ENCODE measurements at places on chromosomes 12 and 14.
A peak's percentile ranks its signal among the peaks of the same experiment; 100 is the strongest.

GRCh38 chr14:55245657-55246268, 25.5 kb upstream of the FBXO34 start:
- peak; percentile 36 for DNase-seq

DNA sequence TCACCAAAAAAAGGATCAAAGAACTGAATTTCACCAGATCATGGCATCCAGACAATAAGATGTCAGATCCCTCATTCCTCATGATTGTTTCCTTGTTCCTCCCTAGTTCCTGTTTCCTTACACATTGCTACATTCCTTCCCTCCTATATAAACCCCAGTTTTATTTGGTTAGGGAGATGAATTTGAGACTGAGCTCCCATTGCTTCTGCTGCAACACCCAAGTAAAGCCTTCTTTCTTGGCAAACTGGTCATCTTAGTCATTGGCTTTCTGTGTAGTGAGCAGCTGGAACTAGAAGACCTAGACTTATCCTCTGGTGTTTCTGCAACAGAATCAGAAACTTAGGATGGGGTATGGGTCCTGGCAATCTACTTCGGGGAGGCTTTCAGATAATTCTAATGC, 217.9 kb downstream of the NOVA1 start:
- DNase-seq: no peak

- no peak for DNase-seq
These were observed 11.1 kb downstream of the IFNG start for GRCh38 chr12:68148261-68148951.

GRCh38 chr12:28795311-28795710, 353.8 kb upstream of the FAR2 start:
- peak; percentile 32 for DNase-seq

GRCh38 chr14:90545966-90546751, 149.3 kb downstream of the CALM1 start:
- no peak for DNase-seq

DNA sequence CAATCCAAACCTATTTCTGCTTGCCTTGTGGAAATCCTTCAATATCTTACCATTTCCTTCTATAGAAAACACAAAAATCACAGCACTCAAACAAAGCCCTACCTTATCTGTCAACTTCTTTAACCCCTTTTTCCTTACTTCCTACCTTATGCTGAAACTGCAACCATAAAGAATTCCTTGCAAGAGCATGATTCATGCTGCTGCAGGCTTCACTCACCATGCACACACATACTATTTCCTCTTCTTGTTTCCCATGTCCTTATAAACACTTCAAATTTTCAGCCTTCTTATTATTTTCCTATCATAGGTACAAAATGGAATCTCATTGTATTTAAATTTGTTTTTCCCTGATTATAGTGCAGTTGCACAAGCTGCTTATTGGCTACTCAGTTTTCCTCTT, 23.3 kb downstream of the LMNTD1 start:
- no peak for DNase-seq

- DNase-seq: peak; percentile 9
These were observed 691.4 kb upstream of the TBX3 start for GRCh38 chr12:115375186-115375991.

DNA sequence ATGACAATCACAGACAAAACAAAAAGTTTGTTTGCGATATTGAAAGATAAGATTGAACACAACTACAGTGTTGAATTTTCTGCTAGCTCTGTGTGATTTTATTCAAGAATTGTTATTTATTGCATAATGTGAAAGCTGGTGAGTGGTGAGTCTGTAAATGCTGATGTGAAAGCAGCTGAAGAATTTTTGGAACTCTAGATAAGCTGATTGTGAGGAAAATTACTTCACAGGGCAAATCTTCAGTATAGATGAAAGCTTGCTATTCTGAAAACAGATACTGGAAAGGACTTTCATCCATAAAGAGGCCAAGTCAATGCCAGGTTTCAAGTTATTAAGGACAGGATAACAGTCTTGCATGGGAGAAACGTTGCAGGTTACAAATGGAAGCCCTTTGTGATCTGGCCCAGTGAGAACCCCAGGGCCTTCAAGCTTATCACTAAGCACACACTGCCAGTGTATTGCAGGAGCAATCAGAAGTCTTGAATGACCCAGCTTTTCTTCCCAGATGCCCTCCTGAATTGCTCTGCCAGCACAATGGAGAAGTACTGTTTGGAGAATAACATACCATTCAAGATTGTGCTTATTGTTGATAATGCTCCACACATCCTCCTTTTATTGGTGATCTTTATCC, 153.7 kb downstream of the PCNX1 start:
- DNase-seq: no peak

GRCh38 chr12:113702276-113702675, 230.6 kb upstream of the LHX5 start:
- DNase-seq: no peak

DNA sequence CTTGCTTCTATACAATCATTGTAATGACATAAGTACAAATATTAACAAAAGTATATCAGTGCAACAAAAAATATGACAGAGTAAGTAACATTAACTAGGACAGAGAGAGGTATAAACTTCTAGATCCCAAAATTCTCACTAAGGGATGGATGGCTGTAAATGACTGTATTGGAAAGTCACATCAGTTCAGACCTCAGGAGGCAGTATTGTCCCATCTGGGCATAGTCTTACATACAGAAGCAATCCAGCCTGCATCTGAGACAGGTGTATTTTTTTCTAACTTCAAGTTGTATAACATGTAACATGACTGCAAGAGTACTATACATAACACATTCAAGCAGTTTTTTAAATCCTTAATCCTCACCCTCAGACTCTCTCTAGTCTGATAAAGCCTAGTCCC, 99.0 kb downstream of the GARIN6 start:
- no peak for DNase-seq

GRCh38 chr12:128971802-128972201, 118.5 kb downstream of the GLT1D1 start:
- no peak for DNase-seq

- no peak for DNase-seq
These were observed 171.2 kb downstream of the ERC1 start for GRCh38 chr12:1162081-1162760.

DNA sequence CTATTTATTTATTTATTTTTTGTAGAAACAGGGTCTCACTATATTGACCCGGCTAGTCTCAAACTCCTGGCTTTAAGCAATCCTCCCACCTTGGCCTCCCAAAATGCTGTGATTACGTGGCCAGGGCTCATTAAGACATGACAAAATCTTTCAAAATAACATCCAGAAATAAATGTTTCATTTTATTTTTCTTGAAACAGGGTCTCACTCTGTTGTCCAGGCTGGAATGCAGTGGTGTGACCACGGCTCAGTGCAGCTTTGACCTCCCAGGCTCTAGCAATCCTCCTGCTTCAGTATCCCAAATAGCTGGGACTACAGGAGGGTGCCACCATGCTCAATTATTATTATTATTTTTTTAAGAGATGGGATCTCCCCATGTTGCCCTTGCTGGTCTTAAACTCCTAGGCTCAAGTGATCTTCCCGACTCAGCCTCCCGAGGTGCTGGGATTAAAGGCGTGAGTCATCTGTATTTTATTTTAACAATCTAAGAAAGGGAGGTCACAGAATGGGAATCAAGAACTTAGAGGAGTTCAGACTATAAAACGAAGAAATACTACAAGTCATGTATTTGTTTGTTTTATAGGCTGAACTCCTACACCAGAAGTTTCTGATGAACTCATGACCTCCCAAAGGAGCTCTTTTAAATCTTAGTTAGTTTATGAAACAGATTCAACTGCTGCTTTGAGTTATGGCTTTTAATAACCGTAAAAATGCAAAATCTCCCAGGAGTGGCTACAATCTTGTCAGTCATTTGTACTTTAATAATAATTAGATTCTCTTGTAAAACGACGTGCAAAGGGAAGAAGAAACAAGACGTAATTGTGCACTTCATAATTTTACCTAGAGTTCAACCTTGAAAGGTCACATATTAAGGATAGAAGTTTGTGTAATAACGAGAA, 2.1 kb upstream of the TMEM263 start:
- no peak for DNase-seq

- DNase-seq: no peak
These were observed 13.4 kb downstream of the CSRNP2 start for GRCh38 chr12:51070004-51070403.

GRCh38 chr14:42872786-42873185, 1266.1 kb downstream of the LRFN5 start:
- no peak for DNase-seq

DNA sequence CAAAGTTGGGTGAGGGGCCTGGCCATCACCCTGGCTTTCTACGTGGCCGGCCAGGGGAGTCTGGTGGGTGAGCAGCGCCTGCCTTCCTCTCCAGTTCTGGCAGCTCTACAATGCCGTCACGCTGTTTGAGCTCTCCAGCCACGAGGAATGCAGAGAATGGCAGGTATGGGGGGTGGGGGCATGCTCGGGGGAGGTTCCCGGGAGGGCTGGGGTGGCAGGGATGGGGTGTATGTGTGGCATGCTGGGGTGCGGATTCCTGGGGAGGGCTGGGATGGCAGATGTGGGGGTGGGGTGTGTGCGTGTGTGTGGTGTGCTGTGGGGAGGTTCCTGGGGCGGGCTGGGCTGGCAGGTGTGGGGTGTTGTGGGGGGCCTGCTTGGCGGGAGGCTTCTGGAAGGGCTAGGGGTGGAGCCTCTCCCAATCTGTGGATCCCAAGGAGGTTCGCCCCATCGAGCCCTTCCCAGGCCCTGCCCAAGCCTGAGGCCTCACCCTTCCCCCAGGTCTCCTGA, 18.5 kb downstream of the RHOF start:
- DNase-seq: no peak

DNA sequence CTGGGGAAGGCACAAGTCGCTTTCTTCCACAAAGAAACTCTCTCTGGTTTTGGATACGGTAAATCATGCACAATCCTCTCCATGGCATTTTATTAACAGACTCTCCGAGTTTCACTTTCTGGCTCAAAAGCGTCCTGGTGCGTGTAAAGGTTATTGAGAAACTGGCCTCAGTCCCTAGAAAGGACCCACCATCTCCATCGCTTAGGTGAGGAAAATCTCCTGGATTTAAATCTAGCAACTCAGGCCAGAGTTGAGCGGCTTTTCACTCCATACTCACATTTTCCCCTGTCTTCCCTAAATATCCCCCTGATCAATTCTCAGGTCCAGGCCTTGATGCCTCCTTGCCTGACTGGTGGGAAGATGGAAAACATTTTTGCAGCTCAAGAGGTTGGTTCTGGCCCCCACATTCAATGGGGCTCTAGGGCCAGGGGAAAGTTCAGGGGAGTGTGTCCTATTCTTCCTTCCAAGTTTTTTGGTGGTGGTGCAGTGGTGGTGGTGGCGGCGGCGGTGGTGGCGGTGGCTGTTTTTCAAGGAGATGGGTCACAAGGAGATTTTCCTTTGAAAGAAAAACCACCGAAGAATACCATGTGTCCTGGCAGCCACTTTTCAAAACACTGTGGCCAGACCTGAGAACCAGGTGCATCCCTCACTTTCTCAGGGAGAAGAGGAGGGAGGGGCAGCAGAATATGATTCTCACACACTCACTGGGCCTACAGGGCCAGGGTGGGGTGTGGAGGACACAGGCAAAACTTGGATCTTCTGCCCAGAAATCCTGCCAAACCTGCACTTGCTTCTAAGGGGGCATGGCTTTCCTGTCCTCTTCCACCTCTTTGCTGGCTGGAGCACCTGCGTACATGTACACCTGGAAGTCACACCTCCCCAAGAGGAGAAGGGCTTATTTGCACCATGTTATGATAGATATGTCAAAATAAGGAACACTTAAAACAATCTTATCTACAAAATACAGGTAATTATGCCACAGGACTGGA, 46.7 kb upstream of the PNMA1 start:
- no peak for DNase-seq

DNA sequence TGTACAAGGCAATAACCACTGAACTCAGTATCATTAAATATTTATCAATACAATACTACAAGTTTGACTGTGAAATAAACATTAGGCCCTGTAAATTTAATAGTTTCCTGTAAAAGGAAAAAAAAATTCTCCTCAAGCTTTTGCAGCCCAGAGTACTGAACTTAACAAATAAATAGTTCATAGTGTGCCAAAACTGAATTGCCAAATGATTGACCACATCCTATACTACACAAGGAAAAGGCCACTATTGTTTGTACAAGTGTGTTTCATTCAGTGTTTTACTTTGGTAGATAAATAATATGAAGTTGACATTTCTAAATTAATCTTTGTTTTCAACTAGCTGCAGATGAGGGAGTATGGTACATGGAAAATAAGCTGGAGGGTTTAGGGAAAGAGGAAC, 379.6 kb downstream of the FLRT2 start:
- DNase-seq: no peak

GRCh38 chr12:116319898-116320621, 42.6 kb upstream of the MED13L start:
- DNase-seq: peak; percentile 87

DNA sequence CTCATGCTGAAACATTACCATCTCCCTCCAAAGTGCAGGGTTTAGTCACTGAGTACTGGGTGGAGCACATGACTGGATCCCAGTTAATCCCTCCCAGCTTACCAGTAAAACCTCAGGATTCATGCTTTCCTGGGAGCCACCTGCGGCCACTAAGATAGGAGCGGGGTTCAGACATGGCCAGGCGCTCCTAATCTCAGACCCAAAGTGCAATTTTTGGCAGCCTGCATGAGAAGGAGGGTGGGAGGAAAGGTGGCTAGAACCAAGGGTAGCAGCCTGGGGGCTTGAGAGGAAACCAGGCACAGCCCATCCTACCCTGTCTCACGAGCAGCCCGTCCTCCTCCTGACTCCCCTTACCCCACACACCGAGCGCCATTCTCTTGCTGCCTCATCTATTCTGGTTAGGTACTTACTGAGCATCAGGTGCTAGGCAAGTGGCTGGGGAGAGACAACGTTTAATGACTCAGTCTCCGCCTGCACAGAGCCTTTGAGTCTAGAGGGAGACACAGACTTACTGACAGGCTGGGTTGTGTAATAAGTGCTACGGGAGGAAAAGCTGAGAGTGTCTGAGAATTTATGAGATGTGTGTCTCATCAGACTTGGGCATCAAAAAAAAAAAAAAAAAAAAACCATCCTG, 9.9 kb downstream of the GPRC5A start:
- DNase-seq: peak; percentile 42

GRCh38 chr12:47776471-47777143, 3.6 kb downstream of the SLC48A1 start:
- peak; percentile 51 for DNase-seq

DNA sequence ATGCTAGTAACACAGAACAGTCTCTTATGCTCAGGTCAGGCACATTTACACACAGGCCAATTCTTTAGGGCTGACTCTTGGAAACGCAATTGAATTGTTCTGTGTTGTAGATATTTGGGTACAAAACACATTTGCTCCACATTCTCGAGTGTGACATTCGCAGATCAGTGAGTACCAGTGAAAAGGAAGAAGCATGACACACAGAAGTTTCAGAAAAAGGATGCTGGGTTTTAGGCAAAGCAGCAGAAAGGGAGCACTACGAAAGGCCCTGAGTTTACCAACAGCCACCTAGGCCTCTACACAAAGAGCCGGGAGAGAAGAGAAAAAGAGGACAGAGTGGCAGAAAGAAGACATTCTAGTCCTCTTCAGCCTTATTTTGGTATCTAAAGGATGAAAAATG, 254.4 kb upstream of the BTG1 start:
- no peak for DNase-seq

GRCh38 chr12:90151491-90152015, 442.9 kb upstream of the ATP2B1 start:
- DNase-seq: no peak

Data from suppressor macrophage treated with lipopolysaccharide for 4 hours (primary cell).